CMK (cell line): ENCODE measurements at places on chromosomes 5 and 9.
A peak's percentile ranks its signal among the peaks of the same experiment; 100 is the strongest.

DNA sequence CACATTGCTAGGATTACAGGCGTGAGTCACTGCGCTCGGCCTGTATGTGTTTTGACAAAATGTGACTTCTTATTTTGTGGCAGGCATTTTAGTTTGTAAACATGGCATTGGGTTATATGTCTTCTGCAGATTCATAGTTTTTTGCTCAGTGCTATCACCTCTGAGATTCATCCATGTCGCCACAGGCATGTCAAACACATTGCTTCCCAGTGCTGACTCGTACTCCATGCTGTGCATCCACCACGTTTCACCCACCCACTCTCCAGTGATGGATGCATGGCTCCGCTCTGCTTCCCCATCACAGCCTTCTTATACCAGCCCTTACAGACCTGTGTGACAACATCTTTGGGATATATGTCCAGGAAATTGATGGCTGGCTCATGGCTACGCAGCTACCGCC lies 158.8 kb downstream of the GAS1 start:
- DNase-seq, result no peak

DNA sequence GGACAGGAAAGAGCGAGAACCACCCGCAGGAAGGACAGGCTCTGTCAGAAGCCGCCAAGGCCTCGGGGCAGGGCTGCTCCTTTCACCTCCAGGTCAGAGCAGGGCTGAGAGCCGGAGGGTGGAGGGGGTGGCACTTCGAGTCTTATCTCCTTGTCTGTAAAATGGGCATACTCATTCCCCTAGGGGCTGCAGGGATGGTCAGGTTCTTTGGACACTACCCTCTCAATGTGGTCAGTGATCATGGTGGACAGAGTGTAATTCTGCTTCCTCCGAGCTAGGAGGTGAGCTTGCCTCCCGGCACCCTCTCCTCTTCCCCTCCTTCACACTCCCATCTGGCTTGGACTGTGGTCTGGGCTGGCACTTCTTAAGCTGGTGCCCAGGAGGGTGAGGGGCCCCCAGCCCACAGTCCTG lies 39.6 kb downstream of the RGS3 start:
- DNase-seq, result no peak

DNA sequence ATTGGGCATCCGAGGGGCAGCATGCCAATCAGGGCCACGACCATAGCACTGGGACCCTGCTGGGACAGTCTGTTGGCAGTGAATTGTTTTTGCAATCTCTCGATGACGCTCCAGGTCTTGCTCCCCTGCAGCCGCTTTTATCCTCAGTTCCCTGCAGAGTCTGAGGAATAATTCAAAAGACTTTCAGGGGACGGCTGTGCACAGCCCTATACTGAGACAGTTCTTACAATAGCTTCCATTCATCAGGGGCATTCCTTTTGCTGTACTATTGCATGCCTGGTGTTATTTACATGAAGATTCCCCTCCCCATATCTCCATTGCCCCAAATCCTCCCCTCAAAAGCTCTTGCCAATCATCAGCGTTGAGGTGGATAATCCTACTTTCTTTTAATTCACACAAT lies 163.3 kb upstream of the WWC1 start:
- DNase-seq, result no peak

DNA sequence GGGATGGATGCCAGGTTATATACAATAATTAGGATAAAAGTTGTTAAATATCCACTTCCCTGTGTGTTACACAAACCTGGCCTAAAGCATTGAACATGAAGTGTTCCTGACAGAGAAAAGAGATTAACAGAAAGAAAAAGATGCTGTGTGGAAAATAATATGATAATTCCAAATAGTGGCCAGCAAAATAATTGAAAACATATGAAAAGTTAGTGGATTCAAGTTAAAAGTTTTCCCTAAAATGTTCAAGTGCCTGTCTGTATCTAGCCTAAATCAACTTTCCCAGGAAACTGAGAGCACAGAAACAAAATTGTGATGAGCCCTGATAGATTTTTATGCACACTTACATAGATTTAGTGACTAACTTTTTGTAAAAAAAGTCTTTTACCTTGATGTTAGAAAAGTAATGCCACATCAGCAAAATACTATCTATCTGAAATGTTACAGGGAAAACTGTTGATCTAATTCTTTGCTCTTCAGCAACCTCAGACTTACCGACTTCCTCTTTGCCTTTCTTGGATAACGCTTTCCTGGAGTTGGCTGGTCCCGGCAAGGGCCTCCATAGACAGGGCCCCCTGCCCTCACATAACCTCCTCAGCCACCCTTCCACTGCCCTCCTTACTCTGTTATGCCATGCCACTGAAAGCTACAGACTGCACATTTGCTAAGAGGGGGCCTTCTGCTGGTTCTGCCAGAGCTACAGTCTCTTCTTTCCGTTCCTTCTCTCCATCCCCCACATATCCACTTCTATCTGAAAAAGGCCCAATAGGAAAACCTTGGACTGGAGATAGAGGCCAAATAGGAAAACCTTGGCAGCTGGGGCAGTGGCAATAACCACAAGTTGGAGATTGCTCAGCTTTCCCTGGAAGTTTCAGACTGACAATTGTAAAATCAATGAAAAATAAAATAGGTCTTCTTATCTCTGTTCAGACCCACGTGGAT lies 44.4 kb downstream of the ZNF474 start:
- DNase-seq, result peak; percentile 34

DNA sequence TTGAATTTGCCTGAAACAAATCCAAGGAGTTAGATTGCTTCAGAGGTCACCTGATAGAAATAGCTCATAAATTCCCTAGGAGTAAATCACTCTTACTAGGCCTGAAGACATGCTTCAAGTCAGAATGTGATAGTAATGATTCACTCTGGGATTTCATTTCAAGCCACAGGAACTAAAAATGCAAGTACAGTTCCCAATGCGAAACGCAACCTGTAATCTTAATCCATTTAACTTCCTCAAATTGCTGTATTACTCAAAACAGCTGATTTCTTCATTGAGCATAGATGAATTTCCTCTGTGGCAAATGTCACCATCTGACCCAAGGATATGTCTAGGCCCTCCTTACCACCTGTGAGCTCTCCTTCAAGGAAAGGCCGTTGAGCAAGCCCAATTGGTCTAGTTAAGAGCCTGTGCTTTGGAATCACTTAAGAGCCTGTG lies 32.1 kb upstream of the IL6ST start:
- DNase-seq, result no peak

DNA sequence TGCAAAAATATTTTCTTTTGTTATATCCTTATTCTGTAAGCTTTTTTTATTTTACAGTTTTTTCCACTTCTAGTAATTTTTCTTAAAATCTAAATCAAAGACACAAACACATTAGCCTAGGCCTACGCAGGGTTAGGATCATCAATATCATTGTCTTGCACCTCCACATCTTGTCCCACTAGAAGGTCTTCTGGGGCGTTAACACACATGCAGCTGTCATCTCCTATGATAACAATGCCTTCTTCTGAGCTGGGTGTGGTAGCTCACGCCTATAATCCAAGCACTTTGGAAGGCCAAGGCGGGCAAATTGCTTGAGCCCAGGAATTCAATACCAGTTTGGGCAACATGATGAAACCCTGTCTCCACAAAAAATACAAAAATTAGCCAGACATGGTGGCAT lies 78.9 kb upstream of the LRRC70 start:
- DNase-seq, result no peak

DNA sequence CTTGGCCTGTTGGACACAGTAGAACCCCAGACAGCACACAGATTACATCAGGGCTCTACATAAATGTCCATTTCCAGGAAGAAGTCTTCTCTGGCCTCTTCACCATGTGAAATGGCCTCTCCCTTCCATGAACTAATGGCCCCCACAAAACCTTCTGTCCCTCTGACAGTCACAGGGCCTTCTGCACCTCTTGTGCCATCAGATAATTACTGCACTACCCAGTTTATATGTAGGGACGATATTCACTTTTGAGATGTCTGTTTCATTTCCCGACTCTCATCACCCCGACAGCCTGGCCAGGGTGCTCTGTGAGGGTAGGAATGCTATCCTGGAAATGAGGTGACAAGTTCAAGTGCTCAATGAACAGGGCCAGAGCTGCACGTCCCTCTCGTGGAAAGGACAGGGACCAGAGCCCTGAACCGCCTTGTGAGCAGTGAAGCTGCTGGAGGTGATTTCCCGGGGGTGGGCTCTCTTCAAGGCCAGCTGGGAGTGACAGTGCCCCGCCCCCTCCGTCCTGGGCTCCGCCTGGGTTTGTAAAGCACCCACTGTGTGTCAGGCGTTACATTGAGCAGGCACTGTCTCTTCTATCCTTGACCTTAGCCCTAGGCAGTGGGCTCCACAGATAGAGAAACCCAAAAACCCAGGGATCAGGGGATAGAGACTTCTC lies 3.0 kb upstream of the FAM78A start:
- DNase-seq, result no peak

GRCh38 chr5:122137702-122138101 lies 8.4 kb downstream of the ZNF474 start:
- DNase-seq, result no peak

- DNase-seq, result no peak
Observed at GRCh38 chr9:133054194-133054890, 7.4 kb upstream of the CEL start.

DNA sequence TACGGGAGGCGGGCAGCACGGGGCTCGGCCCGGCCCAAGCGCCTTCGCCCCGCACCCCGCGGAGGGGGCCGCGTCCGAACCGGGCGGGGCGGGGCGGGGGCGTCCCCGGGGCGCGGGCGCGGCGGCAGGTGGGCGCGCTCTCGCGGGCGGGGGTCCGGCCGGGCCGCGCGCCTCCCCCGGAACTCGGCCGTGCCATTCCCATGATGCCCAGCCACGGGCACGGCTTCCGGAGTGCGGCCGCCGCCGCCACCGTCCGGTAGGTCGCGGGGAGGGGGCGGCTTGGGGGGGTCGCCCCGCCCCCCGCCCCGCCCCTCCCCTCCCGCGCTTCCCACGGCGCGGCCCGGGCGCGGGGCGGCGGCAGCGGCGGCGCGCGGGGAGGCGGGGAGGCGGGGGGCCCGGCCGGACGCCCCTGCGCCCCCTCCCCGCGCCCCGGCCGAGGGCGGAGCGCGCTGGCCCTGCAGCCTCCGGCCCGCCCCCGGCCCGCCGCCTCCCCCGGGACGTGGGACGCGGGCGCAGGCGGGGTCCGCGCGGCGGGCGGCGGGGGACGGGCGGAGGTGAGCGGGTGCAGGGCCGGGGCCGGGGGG lies at the start of gene PPP1R26:
Gene PPP1R26 (plus strand): TSS at position 314 of the 584 bp plus-strand sequence. CDS start 4,729 bp downstream, outside the sequence.
- no peak for DNase-seq

DNA sequence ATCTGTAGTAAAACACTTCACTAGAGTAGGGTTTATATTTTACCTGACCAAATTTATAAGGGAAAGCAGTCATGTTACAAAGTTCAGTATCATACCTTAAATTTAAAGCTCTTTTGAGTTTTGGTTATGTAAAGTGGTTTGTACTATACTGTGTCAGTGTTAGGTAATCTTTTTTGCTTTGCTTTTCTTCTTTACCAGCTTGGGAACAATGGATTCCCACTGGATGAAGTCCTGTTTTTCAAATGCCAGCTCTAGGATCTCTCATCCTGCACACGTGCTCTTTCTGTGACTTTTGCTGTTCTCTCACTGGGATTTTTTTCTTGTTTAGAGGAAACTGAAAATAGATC lies 15.9 kb downstream of the CYSTM1 start:
- DNase-seq, result no peak

DNA sequence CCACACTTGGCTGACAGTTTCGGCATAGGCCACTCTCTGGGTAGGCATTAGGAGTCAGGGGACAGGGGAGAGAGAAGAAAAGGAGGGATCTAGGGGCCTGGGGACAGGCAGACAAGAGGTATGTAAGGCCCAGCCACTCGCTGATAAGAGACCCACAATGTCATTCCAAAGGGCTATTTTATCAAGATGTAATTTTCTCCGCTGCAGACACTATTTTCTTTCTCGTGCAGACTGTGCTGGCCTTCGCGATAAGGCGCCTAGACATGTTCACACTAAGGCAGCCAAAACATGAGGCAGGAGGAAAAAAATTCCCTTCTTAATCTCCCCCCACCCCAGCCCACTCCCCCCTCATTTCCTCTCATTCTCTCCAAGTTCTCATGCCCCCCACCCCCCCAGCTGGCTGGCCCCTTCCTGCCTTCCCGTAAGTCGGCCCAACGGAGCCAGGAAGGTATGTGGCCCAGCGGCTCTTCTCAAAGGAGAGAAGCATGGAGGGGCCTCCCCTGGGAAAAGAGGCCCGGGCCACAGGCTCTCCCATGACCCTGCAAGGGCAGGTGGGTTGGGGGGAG lies 44.9 kb upstream of the SYNPO start:
- DNase-seq, result peak; percentile 58

- DNase-seq, result no peak
Observed at GRCh38 chr9:104330841-104331240, 173.2 kb upstream of the OR13F1 start.

DNA sequence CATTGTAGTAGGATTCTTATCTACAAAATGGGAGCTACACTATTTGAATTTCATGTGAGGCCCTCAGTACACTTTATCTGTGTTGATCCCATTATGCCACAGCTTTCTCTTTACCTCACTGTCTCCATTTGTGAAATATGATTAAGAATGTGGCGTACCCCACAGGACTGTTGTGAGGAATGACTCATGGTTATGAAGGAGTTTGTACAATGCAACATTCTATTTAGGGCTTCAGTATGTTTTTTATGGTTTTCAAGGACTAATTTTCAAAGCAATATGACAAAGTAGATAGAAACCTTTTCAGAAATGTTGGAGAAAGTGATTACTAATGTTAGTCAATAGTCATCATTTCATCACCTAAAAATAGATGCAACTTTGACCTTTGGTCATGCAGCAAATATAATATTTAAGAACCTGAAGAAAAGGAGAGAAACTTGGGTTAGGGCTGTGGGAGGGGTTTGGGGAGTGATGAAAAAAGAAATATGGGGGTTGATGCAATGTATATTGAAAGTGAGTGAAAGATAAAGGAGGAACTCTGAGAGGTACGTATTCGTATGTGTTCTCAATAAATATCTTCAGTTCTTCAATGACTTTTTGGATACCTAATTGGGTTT lies 53.7 kb upstream of the PIP5K1B start:
- no peak for DNase-seq

GRCh38 chr5:157259699-157260098 lies 6.2 kb upstream of the CYFIP2 start:
- DNase-seq, result no peak

- no peak for DNase-seq
Observed at GRCh38 chr5:100872408-100873190, 30.5 kb downstream of the ST8SIA4 start.

- no peak for DNase-seq
Observed at GRCh38 chr9:17491780-17492179, 87.1 kb upstream of the SH3GL2 start.

DNA sequence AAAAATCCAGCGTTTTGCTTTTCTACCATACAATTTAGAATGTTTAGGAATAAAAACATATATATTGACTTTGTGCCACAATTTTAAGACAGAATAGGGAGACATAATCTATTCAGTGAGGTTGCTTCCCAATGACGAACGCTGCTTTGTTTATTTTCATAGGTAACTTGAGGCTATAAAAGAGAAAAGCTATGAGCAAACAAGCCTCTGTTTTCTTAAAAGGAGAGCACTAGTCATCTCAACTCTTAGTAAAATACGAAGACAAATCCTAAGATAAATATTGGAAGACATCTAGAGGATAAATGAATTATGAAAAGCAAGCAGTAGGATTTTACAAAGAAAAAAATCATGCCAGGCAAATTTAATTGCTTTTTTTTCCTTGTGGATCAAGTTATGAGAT lies 363.6 kb downstream of the ANXA1 start:
- DNase-seq, result no peak

- no peak for DNase-seq
Observed at GRCh38 chr5:163094492-163095180, 342.8 kb upstream of the CCNG1 start.
